C1 segment of cervical spinal cord (tissue), 14 donors: ENCODE measurements at places on chromosomes 3 and 15.

GRCh38 chr3:188261011-188261410 is 107.1 kb downstream of the LPP start:
- no peak for DNase-seq

DNA sequence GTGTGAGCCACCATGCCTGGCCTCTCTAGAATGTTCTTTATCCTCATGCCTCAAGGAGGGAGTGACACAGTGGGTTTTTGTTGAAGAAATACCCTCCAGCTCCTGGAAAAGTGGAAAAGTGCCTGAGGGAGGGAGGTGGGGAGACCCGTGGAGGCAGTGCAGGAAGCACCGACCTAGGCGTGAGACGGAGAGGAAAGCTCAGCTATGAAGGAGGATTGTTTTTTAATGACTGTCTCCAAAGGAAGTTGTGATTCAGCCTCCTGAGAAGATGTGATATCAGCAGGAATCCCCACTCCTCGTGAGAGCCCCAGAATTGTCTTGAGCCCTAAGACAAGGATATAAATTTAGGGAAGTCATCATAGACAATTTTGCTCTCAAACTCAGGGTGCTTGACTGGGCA is 21.7 kb downstream of the RPLP1 start:
- DNase-seq, result no peak

- no peak for DNase-seq
Measured at GRCh38 chr3:124882816-124883747, 4.1 kb downstream of the ITGB5 start.

GRCh38 chr15:75327005-75327404 is 8.9 kb upstream of the COMMD4 start:
- no peak for DNase-seq

DNA sequence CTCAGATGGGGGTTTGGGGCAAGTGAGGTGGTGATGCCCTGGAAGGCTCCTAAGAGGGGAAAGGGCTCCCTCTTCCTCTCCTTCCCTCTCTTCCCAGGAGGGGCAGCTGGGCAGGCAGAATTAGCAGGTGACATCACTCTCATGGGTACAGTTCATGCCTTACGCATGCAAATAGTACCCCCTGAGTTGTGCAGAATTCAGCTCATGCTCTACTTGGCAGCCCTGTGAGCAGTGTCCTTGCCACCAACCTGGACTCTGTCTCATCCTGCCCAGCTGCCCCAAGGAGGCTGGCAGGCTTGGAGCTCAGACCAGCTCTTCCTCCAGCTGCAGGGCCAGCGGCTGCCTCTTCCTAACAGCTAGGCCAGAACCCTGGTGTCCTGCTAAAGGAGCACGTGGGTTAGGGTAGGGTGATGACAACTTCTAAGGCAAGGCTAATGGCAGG is 3.3 kb downstream of the CHAC1 start:
- no peak for DNase-seq

GRCh38 chr3:149726716-149727407 is 25.4 kb downstream of the COMMD2 start:
- DNase-seq, result no peak

GRCh38 chr3:77513542-77513941 is 473.6 kb downstream of the ROBO2 start:
- no peak for DNase-seq

DNA sequence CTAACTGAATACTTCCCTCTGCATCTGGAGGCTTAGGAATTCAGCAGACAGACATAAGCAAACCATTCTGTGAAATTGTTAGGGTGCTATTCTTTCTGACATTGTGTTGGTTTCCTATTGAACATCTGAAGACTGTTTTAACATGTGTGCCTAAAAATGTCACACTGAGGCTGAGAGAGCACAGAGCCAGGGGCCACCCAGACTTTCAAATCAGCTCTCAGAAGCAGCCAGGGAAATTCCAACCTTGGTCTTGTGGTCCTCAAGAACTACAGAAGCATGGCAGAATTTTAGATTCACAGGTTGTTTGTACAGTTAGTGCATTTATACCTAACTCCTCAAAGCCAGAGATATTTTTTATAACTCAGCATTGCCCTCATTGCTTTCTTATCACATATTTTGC is 929.2 kb upstream of the CFAP20DC start:
- DNase-seq, result no peak

GRCh38 chr3:138479438-138479863 is 45.0 kb downstream of the ESYT3 start:
- no peak for DNase-seq

DNA sequence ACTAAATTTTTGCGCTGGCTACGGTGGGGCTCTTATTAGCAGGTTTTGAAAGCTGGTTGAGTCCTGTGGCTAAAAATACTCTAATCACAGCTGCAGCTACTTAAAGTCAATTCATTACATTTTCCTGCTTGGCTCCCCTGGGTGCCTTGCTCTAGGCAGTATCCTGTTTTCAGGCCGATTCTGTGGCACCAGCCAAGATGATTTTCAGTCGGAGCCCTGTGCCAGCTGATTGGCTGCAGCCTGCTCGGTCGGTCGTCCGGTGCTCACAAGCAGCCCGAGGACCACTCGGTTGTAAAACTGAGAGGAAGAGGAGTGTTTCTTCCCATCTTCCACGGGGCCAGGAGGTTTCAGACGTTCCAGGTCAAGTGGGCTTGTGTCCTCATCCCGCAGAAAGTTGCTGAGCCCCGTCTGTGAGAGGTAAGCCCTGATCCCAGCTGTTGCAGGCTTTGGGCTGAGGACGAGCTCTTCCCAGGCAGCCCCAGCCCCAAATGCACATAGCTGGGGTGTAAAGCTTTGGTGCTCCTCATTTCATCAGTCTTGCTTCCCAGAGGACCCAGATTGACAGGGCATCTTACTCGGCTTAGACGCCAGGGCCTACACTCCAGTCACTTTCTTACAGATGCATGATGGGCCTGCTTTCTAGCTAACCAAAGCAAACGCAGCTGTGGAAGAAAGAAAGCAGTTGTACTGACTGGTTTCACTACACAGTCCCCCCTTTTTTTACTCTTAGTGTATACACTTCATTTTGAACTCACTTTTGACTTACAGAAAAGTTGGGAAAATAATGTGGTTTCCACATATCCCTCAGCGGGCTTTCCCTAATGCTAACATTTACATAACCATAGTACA is 15.9 kb downstream of the LYSMD4 start:
- DNase-seq, result no peak

- DNase-seq, result no peak
Measured at GRCh38 chr3:54940971-54941370, 13.1 kb upstream of the LRTM1 start.

DNA sequence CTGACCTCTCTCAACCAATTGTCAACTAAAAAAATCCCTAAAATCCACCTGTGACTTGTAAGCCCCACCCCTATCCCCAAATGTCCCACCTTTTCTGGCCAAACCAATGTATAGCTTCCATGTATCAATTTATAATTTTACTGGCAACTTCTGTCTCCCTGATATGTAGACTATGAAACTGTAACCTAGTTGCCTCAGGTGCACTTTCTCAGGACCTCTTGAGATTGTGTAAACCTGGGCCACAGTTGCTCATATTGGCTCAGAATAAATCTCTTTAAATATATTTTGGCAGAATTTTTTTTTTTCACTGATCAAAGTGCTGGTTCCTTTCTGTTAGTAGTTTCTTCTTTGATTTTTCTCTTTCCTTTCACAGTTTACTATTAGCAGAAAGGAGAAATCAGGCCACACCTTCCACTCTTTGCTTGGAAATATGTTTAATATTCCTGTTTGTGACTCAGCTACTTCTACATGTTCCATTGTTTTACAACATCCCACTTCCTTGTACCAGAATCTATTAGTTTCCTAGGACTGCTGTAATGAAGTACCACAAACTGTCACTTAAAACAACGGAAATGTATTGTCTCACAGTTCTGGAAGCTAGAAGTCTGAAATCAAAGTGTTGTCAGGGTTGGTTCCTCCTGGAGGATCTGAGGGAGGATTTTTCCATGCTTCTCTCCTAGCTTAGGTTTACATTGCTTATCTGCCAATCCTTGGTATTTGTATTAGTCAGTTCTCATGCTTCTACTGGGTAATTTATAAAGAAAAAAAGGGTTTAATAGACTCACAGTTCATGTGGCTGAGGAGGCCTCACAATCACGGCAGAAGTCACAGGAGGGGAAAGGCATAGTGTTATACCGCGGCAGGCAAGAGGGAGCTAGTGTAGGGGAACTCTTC is 801.2 kb upstream of the ARPP21 start:
- DNase-seq, result no peak
